ENCODE measurements at places on chromosomes 5 and 9.
A peak's percentile ranks its signal among the peaks of the same experiment; 100 is the strongest.

- no peak for DNase-seq
These were observed 2.1 kb upstream of the NFIB start for GRCh38 chr9:14315875-14316601.

- no peak for DNase-seq
These were observed 42.8 kb upstream of the GABRP start for GRCh38 chr5:170740551-170741205.

DNA sequence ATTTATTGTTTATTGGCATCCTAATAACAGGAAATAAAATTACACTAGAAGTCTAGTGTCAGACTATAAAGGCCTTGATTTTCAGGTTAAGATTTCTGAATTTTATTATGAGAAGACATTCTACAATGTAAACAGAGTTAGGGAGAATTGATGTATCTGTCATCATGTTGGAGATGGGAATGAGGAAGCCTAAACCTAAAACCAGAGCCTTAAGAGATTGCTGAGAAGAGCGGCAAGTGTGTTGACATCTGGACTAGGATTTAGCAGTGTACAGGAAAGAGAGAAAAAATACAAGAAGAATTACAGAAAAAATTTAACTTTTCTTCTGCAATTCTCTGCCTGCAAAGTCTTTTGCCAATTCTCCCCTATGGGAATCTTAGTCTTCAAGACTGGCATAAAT is 525.5 kb downstream of the NR2F1-AS1 start:
- DNase-seq: no peak

DNA sequence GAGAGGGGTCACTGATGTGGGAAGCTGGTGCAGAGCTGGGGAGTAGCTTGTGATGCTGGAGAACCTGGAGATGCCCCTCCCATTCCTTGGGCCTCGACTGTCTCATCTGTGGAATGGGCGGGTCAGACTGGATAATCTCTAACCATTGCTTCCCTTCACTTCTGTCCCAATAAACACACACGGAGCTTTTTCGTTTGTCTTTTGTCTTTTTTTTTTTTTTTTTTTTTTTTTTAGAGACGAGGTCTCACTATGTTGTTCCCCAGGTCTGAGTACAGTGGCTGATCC is 36.5 kb downstream of the ALG2 start:
- DNase-seq: no peak

DNA sequence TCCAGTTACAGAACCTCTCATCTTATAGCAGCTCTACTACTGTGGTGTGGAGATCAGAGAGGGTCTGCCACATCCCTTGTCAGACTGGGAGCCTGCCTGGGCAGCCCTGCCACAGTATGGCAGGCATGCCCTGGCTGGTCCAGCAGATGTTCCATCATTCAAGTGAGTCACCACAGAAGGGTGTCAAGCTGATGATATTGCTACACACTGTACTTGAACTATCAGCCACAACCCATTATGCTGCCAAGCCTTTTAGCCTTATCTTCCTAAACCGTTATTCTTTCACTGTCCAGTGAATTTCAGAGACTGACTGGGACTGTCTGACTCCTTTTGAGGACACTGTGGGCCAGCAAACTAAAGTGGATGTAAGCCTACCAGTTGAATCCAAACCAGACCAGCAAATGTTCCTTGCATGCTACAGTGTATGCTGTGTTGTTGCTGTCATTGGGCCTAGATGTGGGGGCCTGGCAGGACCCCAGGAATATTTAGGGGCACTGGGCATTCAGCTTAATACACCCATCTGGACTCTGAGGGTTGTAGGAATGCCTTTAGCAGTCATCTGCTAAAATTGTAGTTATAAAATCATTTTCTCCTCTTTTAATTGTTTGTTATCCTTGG is 202.6 kb downstream of the NR3C1 start:
- no peak for DNase-seq

- no peak for DNase-seq
These were observed 123.6 kb upstream of the PITX1 start for GRCh38 chr5:135157421-135158313.

DNA sequence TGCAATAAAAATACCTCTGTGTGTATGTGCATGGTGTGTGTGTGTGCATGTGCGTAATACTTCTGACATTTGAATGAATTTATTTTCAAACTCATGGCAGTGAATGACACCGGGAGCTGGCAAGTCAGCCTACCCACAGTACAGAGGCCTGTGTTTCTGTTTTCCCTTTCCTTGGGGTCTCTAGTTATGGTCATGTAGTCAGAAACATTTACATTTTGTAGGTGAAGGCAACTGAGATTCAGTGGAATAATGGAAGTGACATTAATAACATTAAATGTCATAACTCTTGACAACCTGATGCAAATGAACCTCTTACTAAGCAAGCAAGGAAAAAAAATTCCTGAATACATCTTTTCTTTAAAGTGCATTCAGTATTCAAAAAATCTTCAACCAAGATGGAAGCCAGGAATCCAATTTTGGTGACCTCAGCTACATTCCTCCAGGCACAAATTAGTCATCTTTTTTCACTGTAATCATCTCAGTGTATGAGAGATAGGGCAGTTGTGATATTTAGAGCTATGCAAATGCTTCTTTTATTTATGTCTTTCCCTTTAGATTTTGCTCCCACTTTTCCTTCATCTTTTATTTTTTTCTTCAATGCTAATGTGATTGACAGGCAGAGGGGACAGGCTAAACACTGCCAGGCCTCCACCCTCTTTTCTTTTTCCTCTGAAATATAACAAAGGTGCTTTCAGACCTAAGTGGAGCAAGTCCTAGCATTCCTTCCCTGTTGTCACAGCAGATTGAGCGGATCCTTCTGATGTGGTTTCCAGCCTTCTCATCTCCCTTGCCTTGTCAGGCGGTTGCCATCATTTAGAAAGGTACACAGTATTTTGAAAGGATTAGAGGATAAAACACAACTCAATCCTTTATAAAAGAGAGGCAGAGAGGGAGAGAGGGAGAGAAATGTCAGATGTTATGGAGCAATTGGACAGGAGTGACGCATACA is 569.8 kb upstream of the ADAMTS16 start:
- no peak for DNase-seq

- no peak for DNase-seq
These were observed 14.4 kb upstream of the CCDC69 start for GRCh38 chr5:151238303-151238741.

DNA sequence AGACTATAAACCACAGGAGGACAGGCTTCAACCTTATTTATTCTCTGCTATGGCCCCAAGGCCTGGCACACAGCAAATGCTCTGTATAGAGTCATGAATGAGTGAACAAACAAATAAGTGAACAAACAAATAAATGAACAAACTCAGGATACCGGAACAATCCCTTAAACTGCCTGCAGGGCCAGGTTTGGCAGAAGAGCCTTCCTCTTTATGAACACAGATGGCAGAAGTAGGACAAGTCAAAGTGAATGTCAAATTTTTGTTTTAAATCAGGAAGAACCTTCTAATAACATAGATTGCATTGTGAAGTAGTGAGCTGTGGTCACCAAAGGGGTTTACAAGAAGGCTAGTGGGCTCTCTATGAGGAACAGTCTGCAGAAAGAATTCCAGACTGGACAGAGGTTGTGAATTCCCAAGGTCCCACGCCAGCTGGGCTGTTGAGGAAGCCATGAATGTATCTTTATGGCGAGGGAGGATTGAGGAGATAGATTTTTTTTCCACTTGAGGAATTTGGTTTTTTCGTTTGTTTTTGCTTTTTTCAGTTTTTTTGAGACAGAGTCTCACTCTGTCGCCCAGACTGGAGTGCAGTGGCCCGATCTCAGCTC is 30.3 kb upstream of the STING1 start:
- DNase-seq: no peak

DNA sequence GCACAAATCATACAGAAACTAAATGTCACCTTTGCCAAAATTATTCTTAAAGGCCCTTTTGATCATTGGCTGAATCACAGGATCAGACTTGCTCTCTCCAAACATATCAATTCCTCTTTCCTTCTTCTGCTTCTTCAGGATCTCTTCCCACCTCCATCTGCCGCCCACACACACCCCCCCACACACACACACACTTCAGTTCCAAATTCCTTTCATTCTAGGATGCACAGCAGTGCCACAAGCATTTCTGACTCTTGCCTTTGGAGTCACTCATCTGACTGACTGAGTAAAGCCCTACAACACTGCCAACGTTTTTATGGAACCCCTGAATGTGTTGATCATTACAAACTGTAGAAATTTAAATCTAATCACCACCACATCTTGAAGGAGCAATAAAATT is 22.9 kb downstream of the DNAH5 start:
- DNase-seq: no peak

- DNase-seq: no peak
These were observed 73.3 kb upstream of the HMHB1 start for GRCh38 chr5:143738417-143739401.

GRCh38 chr5:138033907-138034306 is 1.0 kb upstream of the FAM13B start:
- no peak for DNase-seq

GRCh38 chr5:179244044-179244443 is 101.2 kb downstream of the ADAMTS2 start:
- DNase-seq: no peak

DNA sequence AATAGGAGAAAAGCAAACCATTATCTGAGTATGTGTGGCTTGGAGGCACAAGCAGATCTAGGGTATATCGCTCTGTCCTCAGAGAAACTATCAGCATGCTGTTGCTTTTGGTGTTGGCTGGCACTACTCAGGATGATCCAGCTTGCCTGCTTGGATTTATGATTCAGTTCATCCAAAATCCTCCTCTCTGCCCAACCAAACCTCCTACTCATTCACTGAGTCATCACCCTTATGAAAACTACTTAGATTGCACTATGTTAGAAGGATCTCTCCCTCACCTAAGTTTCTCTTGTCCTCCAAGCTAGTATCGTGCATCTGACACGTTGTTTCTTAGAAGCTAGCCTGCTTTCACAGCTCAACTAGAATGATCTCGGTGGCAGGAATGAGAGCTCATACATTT is 14.2 kb upstream of the ZBED3 start:
- DNase-seq: no peak

- no peak for DNase-seq
These were observed 40.0 kb downstream of the CPLANE1 start for GRCh38 chr5:37208883-37209797.

- DNase-seq: peak; percentile 14
These were observed 946.3 kb downstream of the DTWD2 start for GRCh38 chr5:118042076-118042475.

DNA sequence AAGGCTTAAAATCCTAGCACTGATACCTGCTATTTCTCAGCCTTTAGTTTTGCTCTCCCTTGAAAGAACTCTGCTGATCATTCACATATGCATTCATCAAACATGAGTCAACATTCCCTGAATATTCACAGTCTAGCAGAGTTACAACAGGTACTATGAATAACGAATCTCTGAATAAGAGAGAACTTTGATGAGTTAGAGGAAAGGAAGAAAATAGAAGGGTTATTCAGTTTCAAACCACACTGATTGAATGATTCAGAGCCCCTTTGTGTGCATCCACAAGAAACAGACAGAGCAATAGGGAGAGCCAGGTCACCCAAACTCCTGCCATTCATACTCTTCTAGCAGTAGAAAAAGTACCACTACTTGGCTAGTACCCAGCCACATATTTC is 36.0 kb downstream of the FOXD1 start:
- DNase-seq: no peak

GRCh38 chr5:34511063-34511462 is 145.1 kb upstream of the RAI14 start:
- DNase-seq: no peak

DNA sequence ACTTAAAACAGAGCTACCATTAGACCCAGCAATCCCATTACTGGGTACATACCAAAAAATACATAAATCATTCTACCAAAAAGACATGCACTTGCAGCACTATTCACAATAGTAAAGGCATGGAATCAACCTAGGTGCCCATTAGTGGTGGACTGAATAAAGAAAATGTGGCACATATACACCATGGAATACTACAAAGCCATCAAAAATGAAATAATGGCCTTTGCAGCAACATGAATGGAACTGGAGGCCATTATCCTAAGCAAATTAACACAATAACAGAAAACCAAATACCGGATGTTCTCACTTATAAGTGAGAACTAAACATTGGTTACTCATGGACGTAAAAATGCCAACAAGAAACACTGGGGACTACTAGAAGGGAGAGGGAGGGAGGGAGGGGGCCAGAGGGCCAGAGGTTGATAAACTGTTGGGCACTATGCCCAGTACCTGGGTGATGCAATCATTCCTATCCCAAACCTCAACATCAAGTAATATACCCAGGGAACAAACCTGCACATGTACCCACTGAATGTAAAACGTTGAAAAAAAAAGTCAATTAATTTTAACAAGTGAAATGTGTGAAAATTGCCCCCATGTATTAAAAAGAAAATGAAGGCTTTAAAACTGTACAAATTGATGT is 24.5 kb upstream of the GPR150 start:
- DNase-seq: no peak

DNA sequence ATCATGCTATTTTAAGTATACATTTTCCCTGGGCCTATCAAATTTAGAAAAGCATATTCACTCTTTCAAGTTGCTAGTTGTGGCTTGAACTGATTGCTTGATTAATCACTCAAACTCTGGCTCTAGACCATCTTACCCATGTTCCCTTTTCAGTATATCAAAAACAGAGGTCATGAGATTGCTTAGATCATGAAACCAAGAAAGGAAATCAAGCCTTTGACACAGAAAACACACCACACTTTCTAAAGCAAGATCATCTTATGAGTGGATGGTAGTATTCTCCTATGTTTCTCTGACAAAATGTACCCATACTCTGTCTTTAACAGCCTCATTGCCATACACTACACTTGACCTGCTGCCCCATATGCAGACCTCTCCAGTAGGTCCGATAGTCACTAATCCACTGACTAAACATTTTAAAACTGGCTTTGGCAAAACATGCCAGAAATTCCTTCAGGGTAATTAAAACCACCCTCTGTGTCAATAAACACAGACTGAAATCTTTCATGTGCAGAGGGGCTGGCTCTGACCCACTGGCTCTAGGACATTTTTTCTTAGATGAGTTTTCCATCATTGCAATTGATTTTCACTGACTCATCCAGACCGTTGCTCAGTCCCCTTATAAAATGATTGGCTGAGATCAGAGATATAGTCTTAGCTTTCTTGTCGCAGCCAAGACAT is 18.2 kb downstream of the PPP2R2B start:
- no peak for DNase-seq
